H9 (cell line): ENCODE measurements at places on chromosomes 1 and 21. TPM values are rescaled to one million over a fixed set of nuclear protein-coding genes. Genes with fewer than 3 reads are reported as not detected.

IGSF9 gene
- 11.3 and 12.3 TPM in 2 replicates for total RNA-seq

DNA sequence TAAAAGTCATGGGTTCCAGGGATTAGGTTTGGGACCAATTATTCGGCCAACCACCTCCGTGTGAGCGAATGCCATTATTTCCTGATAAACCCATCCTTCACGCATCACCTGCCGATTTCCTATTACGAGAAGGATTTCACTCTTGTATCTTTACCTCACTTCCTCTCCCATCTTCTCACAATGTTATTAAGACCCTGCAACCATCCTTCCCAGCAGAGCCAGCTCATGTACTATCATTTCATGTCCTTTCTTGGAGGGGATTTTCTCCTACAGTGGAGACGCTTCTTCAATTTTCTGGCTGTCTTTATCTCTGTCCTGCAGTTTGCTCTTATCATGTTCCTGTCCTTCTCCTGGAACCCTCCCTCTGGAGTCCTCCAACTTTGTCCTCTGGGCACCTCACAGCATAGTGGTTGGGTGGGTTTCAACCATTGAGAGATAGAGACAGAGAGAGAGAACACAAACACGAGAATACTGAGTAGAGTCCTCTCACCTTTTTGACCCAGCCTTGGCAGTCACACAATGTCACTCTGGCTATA, 192.2 kb downstream of the DYRK1A start:
- no peaks in the 10 kb centered on the region; the same call in 1 of the 2 replicates for H3K36me3 ChIP-seq
- DNase-seq = no peak
- no peaks in the 10 kb centered on the region for H3K27me3 ChIP-seq
- H3K4me1 ChIP-seq = no peaks in the 10 kb centered on the region
- no peak overlapping the region for H3K4me3 ChIP-seq

DNA sequence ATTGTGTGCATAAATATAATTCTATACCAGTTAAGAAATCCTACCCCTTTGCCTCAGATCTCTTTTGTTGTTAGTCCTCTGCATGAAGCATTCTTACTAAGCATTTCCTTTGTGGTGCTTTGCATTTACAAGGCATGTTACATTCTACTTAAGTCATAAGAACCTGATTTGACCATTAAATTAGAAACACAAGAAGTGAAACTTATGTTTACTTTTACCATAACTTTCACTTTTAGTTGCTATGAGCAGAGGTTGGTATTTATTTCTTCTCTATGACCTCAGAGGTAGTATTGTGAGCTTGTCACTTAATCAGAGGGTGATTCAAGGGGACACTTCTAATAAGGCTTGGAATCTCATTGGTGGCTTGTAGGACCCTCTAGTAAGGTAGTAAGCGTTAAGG, 9.0 kb downstream of the FAM20B start:
- H3K27ac ChIP-seq = no peak overlapping the region
- H3K4me1 ChIP-seq = peaks cover 6% of the 10 kb centered on the region; the same call in 1 of the 2 replicates
- DNase-seq = no peak
- no peaks in the 10 kb centered on the region; the same call in 1 of the 2 replicates for H3K36me3 ChIP-seq
- H3K4me3 ChIP-seq = no peak overlapping the region

DNA sequence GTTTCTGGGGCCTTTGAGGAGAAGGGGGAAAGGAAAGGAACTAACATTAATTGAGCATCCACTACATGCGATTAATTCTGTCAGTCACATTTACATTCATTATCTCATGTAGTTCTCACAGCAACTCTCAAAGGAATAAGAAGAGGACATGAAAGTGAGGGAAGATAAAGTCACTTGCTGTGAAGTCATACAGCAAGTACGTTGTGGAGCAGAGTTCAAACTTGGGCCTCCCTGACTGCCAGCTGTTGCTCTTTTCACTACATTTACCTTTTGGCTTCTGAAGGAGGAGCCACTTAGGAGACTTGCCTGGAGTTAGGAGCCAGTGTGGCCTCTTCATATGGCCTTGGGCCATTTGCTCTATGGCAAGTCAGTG, 6.2 kb downstream of the ZNF691 start:
- H3K27me3 ChIP-seq = no peaks in the 10 kb centered on the region
- no peak overlapping the region for H3K27ac ChIP-seq
- H3K36me3 ChIP-seq = peaks cover 44% of the 10 kb centered on the region
- peaks cover 2% of the 10 kb centered on the region; the same call in 1 of the 2 replicates for H3K4me1 ChIP-seq
- no peak overlapping the region for H3K4me3 ChIP-seq
- no peak for DNase-seq

TMPRSS15 gene
- total RNA-seq = not detected in 2 replicates
